ENCODE measurements at places on chromosomes 5 and 9. TPM values are rescaled to one million over a fixed set of nuclear protein-coding genes. Genes with fewer than 3 reads are reported as not detected.
A peak's percentile ranks its signal among the peaks of the same experiment; 100 is the strongest.

The RLN1 gene
- 0.16 TPM for polyA plus RNA-seq

The UBE2R2 gene
- polyA plus RNA-seq: 23.9 TPM

The OBP2B gene
- not detected for polyA plus RNA-seq

The NME5 gene
- 6.1 TPM for polyA plus RNA-seq

The OLFM1 gene
- 19.1 TPM for polyA plus RNA-seq

The PCDHGA9 gene
- 1.6 TPM for polyA plus RNA-seq

The LEAP2 gene
- 1.6 TPM for polyA plus RNA-seq

The BRD8 gene
- polyA plus RNA-seq: 23.5 TPM

GRCh38 chr5:124593952-124594351 lies 152.5 kb downstream of the ZNF608 start:
- DNase-seq: no peak

DNA sequence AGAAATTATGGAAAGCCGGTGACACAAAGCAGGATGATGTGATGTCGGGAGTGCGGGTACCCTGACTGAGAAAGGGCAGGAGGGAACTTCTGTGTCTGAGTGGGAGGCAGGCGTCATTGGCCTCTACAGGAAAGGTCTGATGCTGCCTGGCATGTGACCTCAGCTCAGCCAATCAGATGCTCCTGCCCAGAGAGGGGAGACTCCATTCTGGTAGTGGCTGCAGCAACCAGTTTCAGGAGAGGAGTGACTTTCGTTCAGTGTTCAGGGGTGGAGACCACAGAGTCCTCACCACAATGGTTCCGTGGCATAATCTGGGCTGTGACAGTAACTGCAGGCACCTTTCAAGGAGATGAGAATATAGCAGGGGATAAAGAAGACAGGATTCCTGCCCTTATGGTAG lies 6.7 kb upstream of the SFXN1 start:
- no peak for DNase-seq

- DNase-seq: no peak
These were observed 111.0 kb upstream of the RETREG1 start for GRCh38 chr5:16727755-16728325.

GRCh38 chr5:120988491-120988890 lies 524.4 kb downstream of the PRR16 start:
- no peak for DNase-seq

- no peak for DNase-seq
These were observed 205.5 kb downstream of the ARRDC3 start for GRCh38 chr5:91177639-91178038.

DNA sequence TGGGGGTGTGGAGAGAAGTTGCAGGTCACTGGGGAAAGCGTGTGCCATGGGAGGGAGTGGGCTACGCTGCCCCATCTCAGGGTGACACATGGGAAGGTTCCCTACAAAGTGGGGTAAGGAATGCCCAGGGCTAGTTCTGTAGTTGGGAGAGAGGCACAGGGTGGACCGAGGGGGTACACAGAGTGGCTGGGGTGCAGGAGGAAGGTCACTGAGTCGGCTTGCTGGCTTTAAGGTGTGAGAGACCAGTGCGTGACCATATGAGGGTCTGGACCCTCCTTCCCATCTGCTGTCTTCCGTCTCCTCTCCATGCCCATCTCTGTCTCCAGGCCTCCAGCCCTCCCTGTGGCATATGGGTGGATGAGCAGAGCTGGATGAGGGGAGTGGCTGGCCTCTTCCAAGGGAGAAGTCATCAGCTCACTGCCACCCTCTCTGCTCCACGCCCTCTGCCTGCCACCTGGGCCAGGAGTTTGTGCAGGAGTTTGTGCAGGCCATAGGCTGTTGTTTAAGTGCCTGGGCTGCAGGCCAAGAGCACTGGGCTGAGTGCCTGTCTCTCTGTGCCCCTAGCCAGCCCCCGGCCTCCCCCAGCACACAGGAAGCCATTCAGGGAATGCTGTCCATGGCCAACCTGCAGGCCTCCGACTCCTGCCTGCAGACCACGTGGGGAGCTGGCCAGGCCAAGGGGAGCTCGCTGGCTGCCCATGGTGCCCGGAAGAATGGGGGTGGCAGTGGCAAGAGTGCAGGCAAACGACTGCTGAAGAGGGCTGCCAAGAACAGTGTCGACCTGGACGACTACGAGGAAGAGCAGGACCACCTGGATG lies 96.8 kb downstream of the PHF2 start:
- DNase-seq: peak; percentile 11

DNA sequence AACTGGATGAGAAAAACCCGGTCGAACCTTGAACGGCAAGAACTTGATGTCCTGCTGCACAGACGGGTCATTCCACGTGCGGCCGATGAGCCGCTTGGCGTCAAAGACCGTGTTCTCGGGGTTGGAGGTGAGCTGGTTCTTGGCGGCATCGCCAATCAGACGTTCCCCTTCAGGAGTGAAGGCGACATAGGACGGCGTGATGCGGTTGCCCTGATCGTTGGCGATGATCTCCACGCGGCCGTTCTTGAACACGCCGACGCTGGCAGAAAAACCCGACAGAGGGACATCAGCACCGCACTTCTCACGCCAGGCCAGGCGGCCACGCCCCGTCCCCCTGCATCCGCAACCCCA lies 519 bp downstream of the HSPA5 start:
- DNase-seq: no peak

GRCh38 chr5:82641331-82642003 lies 363.3 kb upstream of the RPS23 start:
- peak; percentile 69 for DNase-seq

DNA sequence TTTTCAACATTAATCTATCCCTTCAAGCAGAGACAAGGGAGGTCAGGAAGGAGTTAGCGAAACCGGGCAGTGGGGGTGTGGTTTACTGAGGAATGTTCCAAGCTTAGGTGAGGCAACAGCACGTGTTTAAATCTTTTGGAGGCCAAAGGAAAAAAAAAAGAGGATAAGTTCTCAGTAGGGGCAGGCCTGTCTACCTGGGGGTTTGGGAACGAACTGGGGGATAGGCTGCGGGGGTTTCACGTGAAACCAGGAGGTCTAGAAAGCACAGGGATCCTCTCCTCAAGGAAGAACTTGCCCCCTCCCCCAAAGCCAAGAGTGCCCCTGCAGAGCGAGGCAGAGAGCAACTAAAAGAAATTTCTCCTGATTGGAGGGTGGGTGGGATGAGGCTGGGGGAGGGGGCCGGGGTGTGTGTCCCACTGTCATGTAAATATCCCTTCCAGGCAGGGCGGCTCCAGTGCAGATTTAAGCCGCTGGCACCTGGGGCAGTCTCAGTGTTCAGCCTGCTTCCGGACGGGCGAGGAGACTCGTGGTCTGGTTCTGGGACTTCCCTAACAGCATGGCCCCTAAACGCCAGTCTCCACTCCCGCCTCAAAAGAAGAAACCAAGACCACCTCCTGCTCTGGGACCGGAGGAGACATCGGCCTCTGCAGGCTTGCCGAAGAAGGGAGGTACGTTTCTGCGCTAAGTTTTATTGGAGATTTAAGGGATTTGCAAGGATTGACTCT lies 5.5 kb upstream of the SET start:
- peak; percentile 69 for DNase-seq

- DNase-seq: no peak
These were observed 1609.7 kb upstream of the CDH9 start for GRCh38 chr5:28648108-28648507.

DNA sequence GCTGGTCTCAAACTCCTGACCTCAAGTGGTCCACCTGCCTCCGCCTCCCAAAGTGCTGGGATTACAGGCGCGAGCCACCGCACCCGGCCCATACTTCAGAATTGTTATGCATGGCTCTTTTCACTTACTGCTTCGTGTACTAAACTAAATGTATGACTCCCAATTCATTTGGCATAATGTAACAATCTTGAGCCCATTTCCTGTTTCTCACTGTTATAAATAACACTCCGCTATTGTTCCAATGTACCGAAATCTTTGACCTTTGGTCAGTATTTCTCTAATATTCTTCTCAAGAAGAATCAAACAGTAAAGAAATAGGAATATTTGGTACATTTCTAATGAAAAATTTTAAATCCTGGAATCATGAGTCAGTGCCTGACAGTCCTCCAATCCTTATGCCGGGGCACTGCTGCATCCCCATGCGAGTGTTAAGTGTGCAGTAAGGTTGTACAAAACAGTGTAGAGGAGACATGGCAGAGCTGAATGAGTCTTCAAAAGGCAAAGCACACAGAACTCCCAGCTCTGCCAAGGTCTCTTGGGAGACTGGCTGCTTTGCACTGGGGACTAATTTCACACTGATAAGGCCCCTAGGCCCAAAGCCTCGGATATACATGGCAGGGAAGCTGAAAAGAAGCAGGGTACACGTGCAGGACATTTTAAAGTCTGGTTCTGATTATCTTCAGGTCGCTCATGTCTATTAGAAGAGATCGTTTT lies 58.4 kb downstream of the HABP4 start:
- no peak for DNase-seq

- DNase-seq: peak; percentile 93
These were observed 29.3 kb upstream of the OBP2B start for GRCh38 chr9:133238272-133238850.

DNA sequence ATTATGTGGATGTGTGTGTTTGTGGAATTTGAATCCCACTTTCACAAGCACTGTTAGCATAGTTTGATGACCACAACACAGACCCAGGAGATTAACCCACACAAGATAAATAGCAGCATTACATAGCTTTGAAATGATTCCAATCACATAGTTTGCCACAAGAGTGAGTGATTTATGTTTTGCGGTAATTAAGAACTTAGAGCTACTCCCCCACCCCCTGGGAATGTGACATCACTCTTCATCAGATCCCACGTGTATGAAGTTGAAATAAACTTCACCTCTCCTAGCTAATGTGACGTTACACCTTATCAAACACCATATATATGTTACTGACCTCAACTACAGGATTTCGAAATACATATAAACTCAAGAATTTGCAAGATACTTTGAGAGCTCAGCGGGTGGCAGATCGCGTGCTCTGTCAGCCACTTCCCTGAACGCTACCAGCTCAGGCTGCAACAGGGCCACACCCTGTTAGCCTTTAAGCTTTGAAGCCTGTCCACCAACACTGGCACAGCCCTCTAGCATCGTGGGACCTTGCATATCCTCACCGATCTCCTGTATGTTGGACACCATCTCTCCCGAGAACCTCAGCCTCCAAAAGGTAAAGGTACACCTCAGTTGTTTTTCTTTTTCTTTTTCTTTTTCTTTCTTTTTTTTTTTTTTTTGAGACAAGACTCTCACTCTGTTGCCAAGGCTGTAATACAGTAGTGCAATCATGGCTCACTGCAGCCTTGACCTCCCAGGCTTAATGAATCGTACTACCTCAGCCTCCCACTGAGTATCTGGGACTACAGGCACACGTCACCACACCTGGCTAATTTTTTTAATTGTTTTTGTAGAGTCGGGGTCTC lies 1.7 kb upstream of the AGTPBP1 start:
- peak; percentile 20 for DNase-seq

- DNase-seq: no peak
These were observed 474.0 kb upstream of the RGMB start for GRCh38 chr5:98299435-98299834.

Data from right cardiac atrium (tissue), 5 donors.